ENCODE measurements at places on chromosomes 13 and 19.

DNA sequence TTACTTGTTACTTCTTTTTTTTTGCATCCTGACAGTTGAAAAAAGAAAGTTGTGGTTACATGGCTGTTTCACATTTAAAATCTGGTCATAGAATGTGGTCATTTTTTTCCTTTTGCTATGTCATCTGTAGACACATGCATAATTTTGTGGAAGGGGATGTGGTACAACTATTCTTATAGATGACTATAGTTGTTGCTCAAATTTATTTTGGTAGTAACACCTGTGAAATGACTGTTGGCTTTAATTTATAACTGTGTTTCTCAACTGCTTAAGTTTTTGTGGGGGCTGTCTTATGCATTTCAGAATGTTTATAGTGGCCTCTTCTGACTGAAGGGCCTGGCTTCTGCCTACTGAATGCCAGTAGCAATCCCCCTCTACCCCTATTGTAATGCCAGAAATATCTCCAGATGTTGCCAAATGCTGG is 130.5 kb downstream of the PAN3 start:
- no peak for DNase-seq

- no peak for DNase-seq
Observed at GRCh38 chr19:10927730-10928562, 493 bp downstream of the YIPF2 start.

- DNase-seq, result no peak
Observed at GRCh38 chr19:48379058-48379457, 12.3 kb downstream of the KDELR1 start.

DNA sequence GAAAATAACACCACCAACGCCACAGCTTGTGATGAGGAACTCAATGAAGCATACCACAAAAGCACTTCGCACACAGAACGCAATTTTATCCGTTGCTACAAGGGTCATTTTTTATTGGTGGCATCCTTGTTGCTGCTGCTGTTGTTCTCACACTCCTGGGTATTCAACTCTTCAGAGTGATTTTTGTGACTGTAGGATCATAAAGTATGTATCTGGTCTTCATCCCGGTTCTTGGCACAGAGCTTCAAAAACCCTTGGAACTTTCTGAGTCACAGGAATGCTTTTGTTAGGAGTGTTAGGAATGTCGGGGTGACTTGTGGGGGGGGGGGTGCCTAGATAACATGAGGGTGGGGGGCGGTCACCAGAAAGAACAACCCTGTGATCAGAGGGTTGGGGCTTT is 108.4 kb downstream of the ZNF557 start:
- DNase-seq, result no peak

DNA sequence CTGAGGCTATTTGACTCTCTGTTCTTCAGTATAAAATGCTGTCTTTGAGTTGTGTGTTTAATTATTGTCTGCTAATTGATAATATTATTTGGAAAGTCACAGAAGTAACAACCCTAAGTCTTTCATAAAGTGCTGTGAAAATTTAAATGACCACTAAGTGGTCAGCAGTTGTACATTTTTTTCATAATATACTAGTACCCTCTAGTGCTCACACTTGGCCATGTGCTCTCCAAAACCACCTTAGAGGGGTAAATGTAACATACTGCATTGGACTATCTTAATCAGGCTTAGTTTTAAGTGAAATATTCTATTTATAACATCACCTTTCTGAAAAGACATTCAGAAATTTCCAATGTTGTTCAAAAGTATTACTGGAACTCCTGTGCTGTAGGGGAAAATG is 745.3 kb downstream of the GPC5 start:
- no peak for DNase-seq

GRCh38 chr19:49975051-49975450 is 14.1 kb upstream of the SIGLEC11 start:
- no peak for DNase-seq

DNA sequence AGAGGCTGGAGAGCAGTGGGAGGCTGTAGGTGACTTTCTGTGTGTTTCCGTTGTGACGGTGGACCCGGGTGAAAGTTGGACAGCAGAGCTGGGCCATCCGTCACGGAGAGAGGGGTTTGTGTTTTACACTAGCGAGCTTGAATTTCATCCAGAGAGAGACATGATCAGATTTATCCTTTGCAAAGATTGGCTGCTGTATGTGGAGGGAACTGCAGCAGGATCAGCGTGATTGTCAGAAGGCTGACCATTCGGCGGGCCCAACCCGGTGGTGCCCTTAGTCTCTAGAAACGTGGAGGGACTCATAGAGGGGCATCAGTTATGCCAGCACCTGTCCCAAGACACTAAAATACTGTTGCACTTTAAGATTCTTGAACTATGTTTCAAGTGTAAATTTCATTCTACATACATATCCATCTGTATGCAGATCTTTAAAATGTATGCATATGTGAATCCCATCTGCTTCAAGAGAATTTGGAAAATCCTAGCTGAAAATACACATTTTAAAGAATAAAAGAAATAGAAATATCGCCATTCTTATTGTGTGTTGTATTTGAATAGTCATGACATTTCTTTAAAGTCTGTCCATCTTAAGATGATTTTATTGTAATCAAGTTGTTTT is 7.0 kb downstream of the FAM124A start:
- no peak for DNase-seq

DNA sequence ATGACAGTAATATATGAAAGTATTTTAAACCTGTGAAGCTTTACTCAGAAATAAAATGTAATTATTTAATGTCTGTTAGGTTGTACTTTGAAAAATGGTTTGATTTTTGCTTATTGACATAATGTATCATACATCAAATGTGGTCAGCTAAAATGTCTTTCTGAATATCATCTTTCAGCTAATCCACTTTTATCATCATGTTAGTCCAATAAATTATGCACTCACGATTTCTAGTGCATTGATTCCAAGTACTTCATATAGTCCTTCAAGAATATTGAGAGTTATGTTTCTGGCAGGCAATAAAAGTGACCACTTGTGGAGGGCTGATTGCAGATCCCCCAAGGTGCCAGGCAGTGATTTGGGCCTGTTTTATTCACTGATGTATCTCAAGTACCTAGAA is 1204.1 kb downstream of the OLFM4 start:
- DNase-seq, result no peak

DNA sequence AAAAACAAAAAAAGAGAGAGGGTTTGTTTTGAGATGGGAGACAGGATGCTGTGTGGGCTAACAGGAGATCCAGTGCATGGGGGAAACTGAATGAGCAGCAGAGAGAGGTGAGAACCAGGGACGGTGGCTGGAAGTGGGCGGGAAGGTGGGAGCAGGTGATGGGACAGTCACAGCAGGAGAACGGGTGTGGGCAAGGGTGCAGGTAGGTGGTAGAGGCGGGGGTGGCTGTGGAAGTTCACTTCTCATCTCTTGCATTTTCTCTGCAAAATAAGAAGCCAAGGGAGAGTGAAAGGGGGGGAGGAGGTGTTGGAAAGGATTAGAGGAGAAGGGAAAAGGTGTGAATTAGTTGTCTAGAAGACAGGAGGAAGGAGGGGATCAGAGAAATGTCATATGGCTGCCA is 21.9 kb downstream of the FBXO17 start:
- DNase-seq, result no peak

DNA sequence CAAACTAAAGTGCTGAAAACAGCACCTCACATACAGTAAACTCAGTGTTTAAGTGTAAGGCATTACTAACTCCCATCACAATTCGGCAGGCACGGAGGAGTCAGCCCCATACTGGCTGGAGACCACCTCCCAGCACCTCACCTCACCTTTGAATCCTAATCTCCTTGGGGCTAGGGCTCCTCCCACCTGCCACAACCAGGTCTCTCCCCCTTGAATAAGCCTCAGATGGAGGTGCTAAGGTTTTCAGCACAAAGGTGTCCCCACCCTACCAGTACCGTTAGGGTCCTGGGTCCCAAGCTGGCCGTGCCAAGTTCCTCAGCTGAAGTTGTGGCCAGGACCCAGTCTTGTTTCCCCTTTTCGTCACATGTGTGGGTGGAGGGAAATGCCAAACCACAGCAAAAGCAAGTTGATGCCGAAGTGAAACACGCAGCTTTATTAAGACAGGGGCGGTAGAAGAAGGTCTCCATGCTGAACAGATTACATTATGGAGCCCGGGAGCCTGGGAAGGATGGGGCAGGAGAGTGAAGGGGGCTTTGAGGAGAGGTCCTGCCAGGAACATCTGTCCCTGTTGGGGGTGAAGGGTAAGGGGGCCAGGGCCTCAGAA is at the start of gene IGFLR1:
Gene IGFLR1, minus strand, starts transcription at position 332 of the 604 bp plus-strand sequence. CDS start 1,272 bp downstream, outside the sequence.
- peak; percentile 90 for DNase-seq

GRCh38 chr19:3324405-3324856 is 42.0 kb upstream of the NFIC start:
- DNase-seq, result peak; percentile 68

DNA sequence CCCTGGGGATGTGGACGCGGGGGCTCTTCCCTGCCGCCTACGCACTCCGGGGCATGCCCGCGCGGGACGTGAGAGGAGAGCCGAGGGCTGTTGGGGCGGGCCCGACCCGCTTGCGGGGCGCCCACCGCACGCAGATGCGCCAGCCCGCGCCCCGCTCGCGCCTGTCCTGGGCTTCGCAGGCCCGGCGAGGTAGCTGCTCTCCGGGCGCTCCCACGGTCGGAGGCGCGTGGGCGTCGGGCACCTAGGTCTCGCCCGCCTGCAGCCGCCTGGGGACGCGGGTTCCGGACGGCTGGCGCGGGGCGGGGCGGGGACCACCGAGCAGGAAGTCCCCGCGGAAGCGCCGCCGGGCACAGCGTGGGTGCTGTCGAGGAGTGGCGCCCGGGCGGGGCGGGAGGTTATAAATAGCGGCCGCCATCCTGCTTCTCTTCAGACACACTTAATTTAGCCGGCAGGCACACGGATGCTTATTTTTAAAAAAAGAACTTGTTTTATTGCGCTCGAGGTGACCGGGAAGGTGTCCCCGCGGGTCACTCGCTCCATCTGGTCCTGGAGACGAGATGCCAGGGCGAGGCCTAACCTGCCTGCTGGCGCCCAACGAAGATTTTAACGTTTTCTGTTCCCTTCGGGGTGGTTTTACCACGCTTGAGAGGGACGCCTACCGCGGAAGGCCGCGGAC is 561 bp upstream of the GJA3 start:
- DNase-seq, result peak; percentile 70

GRCh38 chr13:100561599-100562204 is 26.9 kb downstream of the GGACT start:
- no peak for DNase-seq

DNA sequence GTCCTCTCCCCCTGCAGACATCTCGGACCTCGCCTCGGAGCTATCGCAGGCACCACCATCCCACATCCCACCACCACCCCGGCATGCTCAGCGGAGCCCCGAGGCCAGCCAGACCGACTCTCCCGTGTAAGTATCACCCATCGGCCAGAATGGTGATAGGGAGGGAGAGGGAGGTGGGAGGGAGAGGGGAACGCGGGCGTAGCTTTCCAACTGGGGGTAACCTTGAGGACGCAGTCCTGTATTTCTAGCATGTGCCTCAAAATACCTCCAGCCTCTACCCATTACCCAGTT is 26.1 kb downstream of the TJP3 start:
- DNase-seq, result no peak

GRCh38 chr13:40518481-40518882 is 148.0 kb downstream of the FOXO1 start:
- DNase-seq, result peak; percentile 39

DNA sequence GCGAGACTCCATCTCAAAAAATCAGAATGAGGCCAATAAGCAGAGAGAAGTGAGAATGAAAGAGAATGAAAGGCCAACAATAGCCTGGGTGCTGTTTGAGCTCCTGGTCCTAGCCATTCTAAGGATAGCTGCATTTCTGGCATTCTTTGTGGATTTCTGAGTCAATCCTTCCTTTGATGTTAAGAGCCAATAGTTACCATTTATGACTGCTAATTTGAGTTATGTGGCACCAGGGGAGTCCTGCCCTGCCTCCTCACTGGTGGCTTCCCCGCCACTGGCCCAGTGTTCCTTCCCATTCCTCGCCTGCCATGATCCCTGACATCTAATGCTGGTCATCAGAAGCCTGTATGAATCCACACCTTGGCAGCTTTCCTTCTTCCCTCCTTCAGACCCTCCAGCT is 991.2 kb downstream of the UQCRFS1 start:
- DNase-seq, result no peak

DNA sequence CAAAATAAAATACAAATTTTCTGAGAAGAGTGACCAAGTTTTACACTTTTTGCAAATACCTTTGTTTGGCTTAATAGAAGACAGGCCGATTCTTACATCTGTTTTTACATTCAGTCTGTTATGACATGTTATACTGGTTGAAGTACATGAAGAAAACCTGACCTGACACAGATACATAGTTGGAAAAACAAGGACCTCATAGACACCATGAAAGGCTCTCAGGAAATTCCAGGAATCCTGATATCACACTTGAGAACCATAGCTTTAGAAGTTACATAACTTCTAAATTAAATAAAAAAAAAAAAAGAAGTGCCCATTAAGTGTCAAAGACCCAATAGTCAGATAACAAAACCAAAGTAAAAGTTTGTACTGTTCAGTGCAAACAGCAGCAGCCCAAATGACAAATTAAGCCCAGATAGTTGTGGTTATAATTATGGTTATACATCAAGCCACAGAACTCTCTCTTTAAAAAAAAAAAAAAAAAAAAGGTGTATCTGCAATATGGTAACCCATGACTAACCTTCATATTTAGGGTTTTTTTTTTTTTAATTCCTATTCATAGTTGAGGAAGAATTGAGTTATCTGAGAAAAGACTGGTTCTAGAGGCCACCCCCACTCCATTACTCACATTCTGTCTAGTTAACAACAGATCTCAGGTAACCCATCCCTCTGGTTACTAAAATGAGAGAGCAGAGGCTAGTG is 19.8 kb downstream of the RBM26 start:
- DNase-seq, result peak; percentile 40

GRCh38 chr13:62556978-62557377 is 1141.3 kb upstream of the PCDH20 start:
- DNase-seq, result no peak

DNA sequence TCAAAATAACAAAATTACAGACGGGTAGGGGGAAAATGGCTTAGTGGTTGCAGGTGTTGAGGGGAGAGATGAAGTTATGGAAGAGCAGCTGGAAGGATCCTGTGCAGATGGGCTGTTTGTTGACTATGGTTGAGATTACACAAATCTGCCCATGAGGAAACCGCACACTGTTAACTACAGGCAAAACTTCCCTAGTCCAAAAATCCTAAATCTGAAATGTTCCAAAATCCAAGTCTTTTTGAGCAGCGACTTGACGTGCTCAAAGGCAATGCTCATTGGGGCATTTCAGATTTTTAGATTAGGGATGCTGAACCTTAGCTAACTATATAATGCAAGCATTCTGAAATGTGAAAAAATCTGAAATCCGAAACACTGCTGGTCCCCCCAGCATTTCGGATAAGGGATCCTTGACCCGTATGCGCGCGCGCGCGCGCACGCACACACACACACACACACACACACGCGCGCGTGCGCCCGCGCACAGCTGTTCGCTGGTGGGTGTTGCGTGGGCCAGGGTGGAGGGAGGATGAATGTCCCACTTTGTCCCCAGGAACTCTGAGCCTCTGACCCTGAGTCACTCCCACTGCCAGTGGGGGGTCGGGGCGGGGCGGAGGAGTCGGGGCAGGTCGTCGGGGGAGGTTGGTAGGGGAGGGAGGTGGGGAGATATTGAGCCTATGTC is 6.8 kb downstream of the F2RL3 start:
- DNase-seq, result no peak

DNA sequence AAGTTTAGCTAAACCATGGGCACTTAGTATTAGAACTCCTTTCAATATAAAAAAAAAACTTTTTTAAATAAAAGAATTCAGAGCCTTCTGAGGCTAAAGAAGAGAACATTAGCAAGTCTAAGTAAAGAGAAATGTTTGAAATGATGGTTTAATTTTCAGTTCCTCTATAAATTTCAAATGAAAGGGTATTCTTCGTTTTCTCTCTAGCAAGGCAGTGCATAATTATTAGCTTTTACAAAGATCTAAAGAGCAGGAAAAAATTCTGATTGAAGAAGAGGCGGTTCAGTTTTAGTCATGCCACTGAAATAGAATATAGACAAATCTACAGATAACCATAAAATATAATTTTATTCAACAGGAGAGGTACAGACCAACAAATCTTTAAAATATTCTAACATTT is 18.0 kb downstream of the SUCLA2 start:
- no peak for DNase-seq
